ENCODE measurements at places on chromosomes 2 and 18.

- no peak for DNase-seq
- peak overlapping the region; percentile 48 for H3K27ac ChIP-seq
- H3K4me1 ChIP-seq = peaks cover 12% of the 10 kb centered on the region
- peaks cover 32% of the 10 kb centered on the region for H3K36me3 ChIP-seq
- H3K4me3 ChIP-seq = no peak overlapping the region
- no peaks in the 10 kb centered on the region for H3K27me3 ChIP-seq
Measured at GRCh38 chr2:24214880-24215279, 40.0 kb downstream of the FAM228A start.

DNA sequence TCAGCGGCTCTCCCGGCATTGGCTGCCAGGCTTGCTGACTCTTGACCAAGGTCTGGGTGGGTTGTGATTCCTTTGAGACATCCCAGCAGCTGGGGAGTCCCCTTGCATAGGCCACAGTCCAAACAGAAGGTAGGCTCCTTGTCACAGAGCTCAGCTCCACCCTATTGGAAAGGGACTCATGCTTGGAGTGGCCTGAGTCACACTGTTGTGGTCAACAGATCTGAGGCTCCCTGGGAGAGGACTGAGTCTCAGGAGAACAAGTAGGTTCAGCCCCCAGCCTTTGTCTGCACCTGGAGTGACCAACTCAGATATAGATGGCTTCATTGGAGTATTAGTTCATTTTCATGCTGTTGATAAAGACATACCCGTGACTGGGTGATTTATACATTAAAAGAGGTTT, 32.1 kb upstream of the SH3BP4 start:
- no peak overlapping the region for H3K27ac ChIP-seq
- H3K4me1 ChIP-seq = no peaks in the 10 kb centered on the region
- peaks cover 21% of the 10 kb centered on the region for H3K27me3 ChIP-seq
- H3K4me3 ChIP-seq = no peak overlapping the region

DNA sequence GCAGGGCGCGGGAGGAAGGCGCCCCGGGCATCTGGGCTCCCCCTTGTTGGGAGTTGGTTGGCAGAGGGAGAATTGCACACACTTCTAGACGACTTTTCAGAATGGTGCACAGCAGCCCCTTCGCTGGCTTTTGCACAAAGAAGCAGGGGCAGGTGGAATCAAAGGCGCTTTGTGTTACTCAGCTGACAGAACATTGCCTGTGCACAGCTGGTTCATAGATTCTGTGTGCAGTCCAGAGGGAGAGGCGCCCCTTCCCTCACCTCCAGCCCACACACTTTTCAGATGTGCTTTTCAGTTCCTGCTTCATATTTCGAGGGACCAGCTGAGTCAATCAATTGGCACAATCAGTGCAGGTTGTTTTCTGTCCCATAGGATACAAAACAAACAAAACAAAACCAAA, 348.4 kb upstream of the RAB12 start:
- H3K27ac ChIP-seq = no peak overlapping the region
- no peaks in the 10 kb centered on the region for H3K27me3 ChIP-seq
- H3K4me3 ChIP-seq = no peak overlapping the region
- H3K36me3 ChIP-seq = no peaks in the 10 kb centered on the region
- H3K4me1 ChIP-seq = no peaks in the 10 kb centered on the region

GRCh38 chr2:105821428-105822125, 76.9 kb downstream of the NCK2 start:
- no peak for DNase-seq
- peaks cover 69% of the 10 kb centered on the region for H3K4me1 ChIP-seq
- no peaks in the 10 kb centered on the region for H3K27me3 ChIP-seq

- H3K36me3 ChIP-seq = no peaks in the 10 kb centered on the region
- DNase-seq = no peak
- H3K27ac ChIP-seq = peak overlapping the region; percentile 94
- peaks cover 48% of the 10 kb centered on the region for H3K4me1 ChIP-seq
- no peaks in the 10 kb centered on the region for H3K27me3 ChIP-seq
Measured at GRCh38 chr2:84889332-84889731, 8.4 kb upstream of the TRABD2A start.

DNA sequence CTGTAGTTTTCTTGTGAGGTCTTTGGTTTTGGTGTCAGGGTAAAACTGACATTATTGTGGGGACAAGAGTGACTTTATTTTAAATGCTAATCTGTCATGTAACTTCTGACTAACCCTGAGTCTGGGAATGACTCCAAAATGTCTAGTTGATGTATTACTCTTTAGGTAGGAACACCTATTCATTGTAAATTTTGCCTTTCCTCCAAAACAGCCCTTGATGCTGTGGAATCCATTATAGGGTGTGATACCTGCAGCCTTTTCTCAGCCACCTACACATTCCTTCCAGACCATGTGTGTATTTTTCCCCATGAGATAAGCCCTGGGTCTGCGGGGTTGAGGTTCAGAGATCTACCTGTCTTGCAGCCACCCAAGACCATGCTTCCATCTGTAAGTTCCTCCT, 4.1 kb upstream of the PRR30 start:
- DNase-seq = no peak
- no peak overlapping the region for H3K27ac ChIP-seq
- no peak overlapping the region for H3K4me3 ChIP-seq
- peaks cover 20% of the 10 kb centered on the region for H3K27me3 ChIP-seq

DNA sequence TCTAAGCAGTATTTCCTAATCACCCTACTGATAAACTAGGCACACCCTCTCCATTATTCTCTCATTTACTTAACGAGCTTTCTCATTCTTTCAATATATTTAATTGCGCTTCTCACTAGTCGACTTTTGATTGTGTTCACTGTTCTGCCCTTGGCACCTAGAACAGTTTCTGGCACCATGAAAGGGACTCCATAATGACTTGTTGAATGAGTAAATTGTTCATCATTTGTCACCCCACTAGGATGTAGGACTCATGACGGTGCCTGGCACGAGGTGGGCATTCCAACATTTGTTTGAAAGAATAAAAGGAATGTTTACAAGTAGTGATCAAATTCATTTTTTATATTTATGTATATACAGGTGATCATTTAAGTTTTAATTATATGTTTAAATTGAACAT, 123.7 kb downstream of the DIS3L2 start:
- no peak overlapping the region for H3K27ac ChIP-seq
- DNase-seq = no peak
- no peak overlapping the region for H3K4me3 ChIP-seq
- no peaks in the 10 kb centered on the region for H3K4me1 ChIP-seq
- peaks cover 7% of the 10 kb centered on the region for H3K36me3 ChIP-seq

DNA sequence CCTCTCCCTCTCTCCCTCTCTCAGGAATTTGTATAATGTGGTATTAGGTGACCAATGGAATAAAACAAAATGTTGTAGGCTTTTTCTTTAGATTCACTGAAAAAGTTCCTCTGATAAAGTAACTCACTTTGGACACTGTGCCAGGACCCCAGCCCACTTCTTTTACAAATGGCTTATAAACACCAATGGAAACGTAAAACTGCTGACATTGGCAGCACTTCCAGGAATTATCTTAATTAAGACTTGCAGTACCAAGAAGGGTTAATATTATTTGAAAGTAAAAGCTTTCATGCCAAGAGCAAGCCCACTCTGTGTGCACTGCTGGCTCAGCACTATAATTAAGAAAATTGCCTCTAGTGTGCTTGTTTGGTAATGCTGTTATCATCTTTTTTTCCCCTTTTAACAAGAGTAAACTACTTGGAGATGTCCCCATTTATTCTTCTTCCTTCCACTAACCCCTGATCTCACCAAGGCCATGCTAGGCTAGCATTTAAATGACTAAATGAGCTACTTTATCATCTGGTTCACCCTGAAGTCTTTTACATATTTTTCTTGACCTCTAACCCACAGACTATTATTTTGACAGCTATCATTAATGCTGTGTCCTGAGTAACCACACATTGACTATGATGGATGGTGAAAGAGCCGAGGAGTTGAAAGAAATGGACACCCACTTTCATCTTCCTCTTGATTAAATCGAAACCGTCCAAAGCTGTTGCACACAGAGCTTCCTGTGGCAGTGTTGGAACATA, 232.2 kb upstream of the ETAA1 start:
- H3K27me3 ChIP-seq = no peaks in the 10 kb centered on the region
- DNase-seq = no peak
- no peaks in the 10 kb centered on the region for H3K4me1 ChIP-seq
- H3K36me3 ChIP-seq = no peaks in the 10 kb centered on the region
- no peak overlapping the region for H3K4me3 ChIP-seq

DNA sequence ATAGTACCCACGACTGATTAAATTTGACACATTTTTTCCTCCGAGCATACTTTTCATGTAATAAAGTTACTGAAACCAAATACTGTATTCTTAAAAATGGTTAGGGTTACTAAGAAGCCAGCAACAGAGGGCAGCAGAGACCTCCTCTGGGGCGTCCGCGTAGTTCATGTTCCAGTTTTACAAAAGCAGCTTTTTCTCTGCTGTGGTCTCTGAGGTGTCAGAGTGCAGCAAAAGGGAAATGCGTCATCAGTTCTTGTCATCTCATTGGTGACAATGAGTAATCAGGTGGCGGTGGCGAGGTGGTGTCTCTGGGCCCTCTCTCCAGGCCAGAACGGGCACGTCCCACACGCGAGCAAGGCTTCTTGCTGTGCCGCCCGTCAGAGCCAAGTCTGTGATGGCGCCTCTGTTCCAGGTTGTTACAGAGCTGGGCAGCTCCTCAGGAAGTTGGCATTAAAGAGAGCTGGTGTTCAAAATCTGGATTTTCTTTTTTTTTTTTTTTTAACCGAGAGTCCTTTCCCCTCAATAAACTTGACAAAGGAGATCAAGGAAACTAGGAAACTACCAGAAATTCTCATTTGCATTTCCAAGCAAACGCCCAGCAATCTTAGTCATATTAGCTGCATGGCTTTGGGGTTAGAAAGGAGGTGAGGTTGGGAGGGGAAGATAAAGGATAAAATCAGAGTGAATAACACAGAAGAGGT, 98.6 kb upstream of the BZW1 start:
- H3K36me3 ChIP-seq = no peaks in the 10 kb centered on the region
- DNase-seq = peak; percentile 96
- peaks cover 25% of the 10 kb centered on the region for H3K4me1 ChIP-seq
- H3K27me3 ChIP-seq = no peaks in the 10 kb centered on the region

DNA sequence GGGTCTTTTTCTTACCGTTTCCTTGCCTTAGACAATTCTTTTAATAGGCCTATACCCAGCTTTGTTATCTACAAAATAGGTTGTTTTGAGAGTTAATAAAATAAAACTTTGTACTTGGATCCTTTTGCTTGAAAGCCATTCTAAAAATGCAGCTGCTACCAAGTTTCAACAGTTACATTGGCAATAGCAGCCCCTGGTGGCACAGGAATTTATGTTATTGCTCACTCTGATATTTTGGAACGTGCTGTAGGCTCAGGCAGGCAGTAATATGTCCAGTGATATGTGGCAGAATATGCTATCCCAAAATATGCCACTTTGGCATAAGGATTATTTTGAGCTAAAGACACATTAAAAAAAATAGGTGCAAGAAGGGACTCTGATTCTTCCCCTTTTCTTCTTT, 6.7 kb upstream of the COMMD1 start:
- H3K4me3 ChIP-seq = no peak overlapping the region
- no peak overlapping the region for H3K27ac ChIP-seq
- H3K27me3 ChIP-seq = no peaks in the 10 kb centered on the region
- no peaks in the 10 kb centered on the region for H3K36me3 ChIP-seq
- no peaks in the 10 kb centered on the region for H3K4me1 ChIP-seq
- DNase-seq = no peak

DNA sequence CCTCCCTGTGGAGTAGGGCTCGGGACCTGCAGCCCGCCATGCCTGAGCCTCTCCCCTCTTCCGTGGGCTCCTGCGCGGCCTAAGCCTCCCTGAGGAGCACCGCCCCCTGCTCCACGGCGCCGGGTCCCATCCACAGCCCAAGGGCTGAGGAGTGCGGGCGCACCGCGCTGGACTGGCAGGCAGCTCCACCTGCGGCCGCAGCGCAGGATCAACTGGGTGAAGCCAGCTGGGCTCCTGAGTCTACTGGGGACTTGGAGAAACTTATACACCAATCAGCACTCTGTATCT, 17.8 kb upstream of the ACVR2A start:
- H3K4me3 ChIP-seq = no peak overlapping the region
- H3K36me3 ChIP-seq = no peaks in the 10 kb centered on the region
- no peak overlapping the region for H3K27ac ChIP-seq
- DNase-seq = no peak
- H3K27me3 ChIP-seq = peaks cover 4% of the 10 kb centered on the region

DNA sequence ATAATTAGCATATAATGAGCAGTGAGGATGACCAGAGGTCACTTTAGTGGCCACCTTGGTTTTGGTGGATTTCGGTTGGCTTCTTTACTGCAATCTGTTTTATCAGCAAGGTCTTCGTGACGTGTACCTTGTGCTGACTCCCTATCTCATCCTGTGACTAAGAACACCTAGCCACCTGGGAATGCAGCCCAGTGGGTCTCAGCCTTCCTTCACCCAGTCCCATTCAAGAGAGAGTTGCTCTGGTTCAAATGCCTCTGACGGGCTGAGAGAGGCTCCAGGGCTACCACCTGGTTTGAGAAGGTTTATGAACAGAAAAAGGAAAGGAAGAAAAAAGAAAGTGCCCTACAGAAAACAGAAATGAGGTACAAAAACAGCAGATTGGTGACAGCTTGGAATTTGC, 738.7 kb downstream of the SOCS6 start:
- no peak overlapping the region for H3K27ac ChIP-seq
- no peak overlapping the region for H3K4me3 ChIP-seq
- H3K36me3 ChIP-seq = no peaks in the 10 kb centered on the region

- H3K27me3 ChIP-seq = no peaks in the 10 kb centered on the region
- no peaks in the 10 kb centered on the region for H3K36me3 ChIP-seq
- no peak overlapping the region for H3K4me3 ChIP-seq
- no peak overlapping the region for H3K27ac ChIP-seq
Measured at GRCh38 chr2:192775011-192775410, 580.3 kb upstream of the TMEFF2 start.

DNA sequence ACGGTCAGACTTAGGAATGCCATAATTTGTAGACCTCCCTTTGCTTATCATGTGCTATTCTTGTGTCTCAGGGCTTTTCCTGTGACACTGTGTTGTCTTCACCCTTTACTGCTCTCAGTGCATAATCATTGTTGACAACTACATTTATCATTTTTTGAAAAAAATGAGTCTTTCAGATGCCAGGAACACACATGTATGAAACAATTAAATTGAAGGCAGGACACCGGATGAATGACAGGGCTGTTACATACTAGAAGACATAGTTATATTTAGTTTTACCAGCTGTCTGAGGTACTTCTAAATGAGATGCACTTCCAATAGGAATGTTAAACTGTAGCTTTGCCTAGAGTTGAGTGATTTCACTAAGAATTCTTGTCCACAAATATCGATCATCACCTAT, 243.5 kb downstream of the LRP1B start:
- no peak overlapping the region for H3K4me3 ChIP-seq
- H3K36me3 ChIP-seq = no peaks in the 10 kb centered on the region
- H3K27ac ChIP-seq = no peak overlapping the region
- no peaks in the 10 kb centered on the region for H3K4me1 ChIP-seq

- H3K27ac ChIP-seq = no peak overlapping the region
- no peak overlapping the region for H3K4me3 ChIP-seq
- no peak for DNase-seq
- peaks cover 18% of the 10 kb centered on the region for H3K27me3 ChIP-seq
- peaks cover 2% of the 10 kb centered on the region for H3K36me3 ChIP-seq
Measured at GRCh38 chr2:172244419-172245130, 141.9 kb upstream of the DLX2 start.

Measured in activated CD4-positive, alpha-beta memory T cell treated with anti-CD3 and anti-CD28 coated beads, Interleukin-2, amount 10 ng/mL, durations not matched to agents 7 days and 5 days (primary cell).